ENCODE measurements at places on chromosomes 5 and 9. TPM values are rescaled to one million over a fixed set of nuclear protein-coding genes. Genes with fewer than 3 reads are reported as not detected.

The OSTF1 gene
- total RNA-seq = 52.4 TPM

The FAM221B gene
- total RNA-seq = not detected

GRCh38 chr5:159073026-159073425 lies 26.7 kb downstream of the EBF1 start:
- no peak for DNase-seq

DNA sequence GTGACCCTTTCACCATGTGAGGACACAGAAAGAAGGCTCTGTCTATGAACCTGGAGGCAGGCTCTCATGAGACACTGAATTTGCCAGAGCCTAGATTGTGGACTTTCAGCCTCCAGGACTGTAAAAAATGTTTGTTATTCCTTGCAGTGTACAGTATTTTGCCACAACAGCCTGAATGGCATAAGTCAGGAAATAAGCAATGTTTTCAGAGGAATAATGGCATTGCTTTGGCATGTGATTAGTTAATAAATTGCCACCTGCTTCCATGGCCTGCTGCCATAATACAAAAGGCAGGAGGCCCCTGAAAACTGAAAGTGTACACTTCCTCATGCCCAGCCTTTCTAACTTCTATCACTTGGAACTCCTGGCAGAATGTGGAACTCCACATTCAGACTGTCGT lies 408.1 kb downstream of the GADD45G start:
- DNase-seq = no peak

The FYB1 gene
- total RNA-seq = 0.56 TPM

GRCh38 chr5:53257806-53258373 lies 148.3 kb upstream of the MOCS2 start:
- DNase-seq = no peak
